Esophagus muscularis mucosa (tissue), 4 donors: ENCODE measurements at places on chromosomes 2 and 18.

GRCh38 chr2:200042102-200042735 is 86.8 kb downstream of the MAIP1 start:
- H3K36me3 ChIP-seq = no peaks in the 10 kb centered on the region
- no peak for DNase-seq
- H3K27me3 ChIP-seq = no peaks in the 10 kb centered on the region
- H3K27ac ChIP-seq = no peak overlapping the region

DNA sequence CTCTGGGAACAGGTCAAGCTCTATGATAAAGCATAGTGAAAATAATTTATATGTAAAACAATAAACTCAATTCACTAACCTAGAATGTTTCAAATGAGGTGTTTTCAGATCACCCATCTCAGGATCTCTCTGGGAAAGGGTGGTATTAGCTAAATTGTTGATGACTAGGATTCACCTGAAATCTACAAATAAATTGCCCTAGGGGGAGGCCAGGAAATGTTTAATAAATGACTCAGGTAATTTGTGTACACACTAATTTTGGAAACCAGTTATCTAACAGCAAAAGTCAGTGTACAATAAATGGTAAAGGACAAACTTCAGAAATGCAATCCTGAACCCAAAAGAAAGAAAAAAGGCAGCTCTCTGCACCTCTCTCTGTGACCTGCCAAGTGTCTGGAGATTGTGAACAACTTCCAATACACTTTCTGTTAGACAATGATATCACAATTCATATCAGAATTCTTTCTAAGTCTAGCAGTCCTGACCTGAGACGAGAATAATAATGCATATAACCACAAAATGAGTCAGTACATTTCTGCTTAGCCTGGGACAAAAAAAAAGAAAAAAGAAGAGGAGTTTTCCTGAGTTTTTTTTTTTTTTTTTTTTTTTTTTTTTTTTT is 760.0 kb downstream of the EPHA4 start:
- no peaks in the 10 kb centered on the region for H3K36me3 ChIP-seq
- H3K4me3 ChIP-seq = no peak overlapping the region
- no peaks in the 10 kb centered on the region for H3K27me3 ChIP-seq
- no peak overlapping the region for H3K27ac ChIP-seq
- no peak for DNase-seq

DNA sequence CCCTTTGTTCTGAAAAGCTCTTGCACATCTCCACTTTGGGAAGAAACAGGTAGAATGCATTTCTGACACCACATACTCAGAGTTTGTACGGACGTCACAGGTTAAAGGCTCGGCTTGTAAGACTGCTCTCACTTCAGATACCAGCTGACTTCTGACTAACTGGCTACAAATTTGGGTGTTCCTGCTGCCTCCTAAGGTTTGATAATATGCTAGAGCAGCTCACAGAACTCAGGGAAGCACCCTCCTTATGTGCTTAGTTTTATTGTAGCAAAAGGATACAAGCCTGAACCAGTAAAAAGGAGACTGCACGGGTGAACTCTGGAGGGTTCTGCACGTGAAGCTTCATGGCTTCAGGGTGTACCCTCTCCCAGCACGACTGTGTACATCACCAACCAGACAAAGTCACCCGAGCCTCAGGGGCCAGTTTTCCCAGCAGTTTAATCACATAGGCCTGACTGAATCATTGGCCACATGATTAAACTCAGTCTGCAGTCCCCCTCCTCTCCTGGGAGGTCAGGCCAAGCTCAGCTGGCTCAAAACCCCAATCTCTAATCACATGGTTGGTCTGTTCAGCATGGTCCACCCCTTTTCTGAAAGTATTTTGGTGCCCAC is 749.5 kb upstream of the RAB6C start:
- no peak overlapping the region for H3K4me3 ChIP-seq
- H3K27ac ChIP-seq = no peak overlapping the region
- no peaks in the 10 kb centered on the region for H3K4me1 ChIP-seq
- DNase-seq = peak; percentile 68
- no peaks in the 10 kb centered on the region for H3K36me3 ChIP-seq

DNA sequence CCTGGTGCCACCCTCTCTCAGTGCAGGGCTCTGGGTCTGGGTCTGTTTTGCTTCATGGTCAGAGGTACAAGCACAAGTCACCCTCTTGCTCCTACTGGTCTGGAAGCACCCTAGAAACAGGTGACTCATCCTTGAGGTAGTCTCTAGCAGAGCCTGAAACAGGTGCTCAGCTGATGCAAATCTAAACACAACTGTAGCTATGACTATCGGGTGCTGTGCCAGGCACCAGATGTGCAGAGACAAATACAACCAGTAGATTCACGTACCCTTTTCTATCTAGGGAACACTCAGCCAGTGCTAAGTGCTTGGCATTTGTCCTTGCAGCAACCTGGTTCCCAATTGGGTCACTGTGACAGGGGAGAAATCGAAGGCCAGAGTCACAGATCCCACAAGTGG is 140.9 kb upstream of the MYCN start:
- no peaks in the 10 kb centered on the region for H3K27me3 ChIP-seq
- no peaks in the 10 kb centered on the region for H3K36me3 ChIP-seq
- H3K4me1 ChIP-seq = peaks cover 14% of the 10 kb centered on the region
- no peak for DNase-seq

- H3K4me1 ChIP-seq = peaks cover 22% of the 10 kb centered on the region
- no peaks in the 10 kb centered on the region for H3K27me3 ChIP-seq
- peak; percentile 72 for DNase-seq
- H3K4me3 ChIP-seq = no peak overlapping the region
- H3K27ac ChIP-seq = no peak overlapping the region
Observed at GRCh38 chr2:158671360-158672245, 123.5 kb upstream of the DAPL1 start.

DNA sequence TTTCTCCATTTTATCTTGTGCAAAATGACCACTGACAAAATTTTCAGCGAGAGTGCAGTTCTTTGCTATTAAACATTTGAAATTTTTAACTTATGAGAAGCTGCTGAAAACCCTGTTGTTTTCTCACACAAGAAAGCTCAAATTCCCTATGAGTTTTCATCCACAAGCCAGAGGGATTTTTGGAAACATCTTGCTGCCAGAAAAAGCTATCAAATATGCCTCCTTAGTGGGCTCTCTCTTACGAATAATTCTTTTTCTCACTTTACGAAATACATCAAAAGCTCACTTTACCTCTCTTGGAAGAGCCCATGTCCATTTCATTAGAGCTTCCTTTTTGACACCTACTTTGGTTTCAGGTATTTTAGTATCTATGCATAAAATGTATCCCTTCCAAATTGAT is 202.9 kb downstream of the KCNH7 start:
- H3K27me3 ChIP-seq = no peaks in the 10 kb centered on the region
- no peaks in the 10 kb centered on the region for H3K36me3 ChIP-seq
- H3K4me3 ChIP-seq = no peak overlapping the region
- H3K4me1 ChIP-seq = no peaks in the 10 kb centered on the region

DNA sequence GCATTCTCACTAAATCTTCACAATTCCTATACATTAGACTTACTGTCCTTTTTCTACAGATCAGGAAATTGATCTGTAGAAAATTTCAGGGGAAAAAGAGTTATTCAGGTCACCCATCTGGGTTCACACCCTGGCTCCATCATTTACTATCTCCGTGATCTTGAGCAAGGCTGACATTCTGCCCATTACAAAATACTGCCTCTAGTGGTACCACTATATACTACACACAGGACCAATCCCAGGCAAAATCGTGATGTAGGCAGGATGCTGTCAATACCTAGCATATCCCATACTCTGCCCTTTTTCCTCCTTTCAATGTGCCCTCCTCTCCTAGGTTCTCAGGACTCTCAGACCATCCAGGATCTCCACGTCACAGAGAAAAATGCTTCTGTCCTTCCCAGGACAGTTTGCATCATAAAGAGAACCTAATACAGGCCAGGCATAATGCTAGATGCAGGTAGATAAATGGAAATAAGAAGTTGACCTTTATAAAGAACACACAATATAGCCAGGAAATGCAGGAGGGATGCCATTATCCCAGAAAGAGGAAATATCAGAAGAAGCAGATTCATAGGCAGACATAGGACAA is 101.9 kb downstream of the CDH20 start:
- no peak overlapping the region for H3K4me3 ChIP-seq
- H3K27me3 ChIP-seq = no peaks in the 10 kb centered on the region
- no peak overlapping the region for H3K27ac ChIP-seq

GRCh38 chr2:135997380-135997779 is 12.0 kb upstream of the DARS1 start:
- H3K27me3 ChIP-seq = no peaks in the 10 kb centered on the region
- H3K4me3 ChIP-seq = no peak overlapping the region
- H3K36me3 ChIP-seq = no peaks in the 10 kb centered on the region
- H3K4me1 ChIP-seq = peaks cover 8% of the 10 kb centered on the region
- no peak overlapping the region for H3K27ac ChIP-seq

DNA sequence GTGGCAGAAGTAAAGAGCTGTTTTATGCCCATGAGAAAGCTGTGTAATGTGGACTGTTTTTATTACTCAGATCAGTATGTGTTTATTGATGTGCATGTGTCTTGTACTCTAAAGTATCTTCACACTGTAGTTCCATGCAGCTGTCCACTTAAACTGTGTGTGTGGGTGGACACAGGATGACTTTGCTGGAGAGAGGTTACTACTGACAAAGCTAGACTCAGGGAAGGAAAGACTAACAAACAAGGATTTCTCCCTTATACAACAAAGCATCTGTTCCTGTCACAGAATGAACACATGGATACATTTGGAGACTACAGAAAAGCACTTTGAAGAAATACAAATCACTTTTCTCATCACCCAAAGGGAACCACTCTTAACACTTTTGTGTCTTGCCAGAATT is 10.0 kb downstream of the FHOD3 start:
- H3K4me1 ChIP-seq = peaks cover 8% of the 10 kb centered on the region
- no peaks in the 10 kb centered on the region for H3K27me3 ChIP-seq
- H3K4me3 ChIP-seq = no peak overlapping the region
- DNase-seq = no peak
- no peak overlapping the region for H3K27ac ChIP-seq

- no peaks in the 10 kb centered on the region for H3K4me1 ChIP-seq
- DNase-seq = no peak
- H3K27ac ChIP-seq = no peak overlapping the region
- H3K36me3 ChIP-seq = no peaks in the 10 kb centered on the region
- H3K4me3 ChIP-seq = no peak overlapping the region
- H3K27me3 ChIP-seq = no peaks in the 10 kb centered on the region
Observed at GRCh38 chr2:162007447-162008040, 66.5 kb downstream of the DPP4 start.

GRCh38 chr18:46336278-46337111 is 232.3 kb downstream of the HAUS1 start:
- H3K27ac ChIP-seq = peak overlapping the region; percentile 55
- H3K36me3 ChIP-seq = no peaks in the 10 kb centered on the region
- H3K4me1 ChIP-seq = peaks cover 51% of the 10 kb centered on the region
- peaks cover 12% of the 10 kb centered on the region for H3K27me3 ChIP-seq

- H3K36me3 ChIP-seq = no peaks in the 10 kb centered on the region
- DNase-seq = no peak
- no peaks in the 10 kb centered on the region for H3K27me3 ChIP-seq
- H3K4me3 ChIP-seq = no peak overlapping the region
- no peaks in the 10 kb centered on the region for H3K4me1 ChIP-seq
Observed at GRCh38 chr2:118632921-118633320, 214.5 kb downstream of the EN1 start.

- no peak for DNase-seq
- no peaks in the 10 kb centered on the region for H3K4me1 ChIP-seq
- H3K36me3 ChIP-seq = no peaks in the 10 kb centered on the region
- H3K27me3 ChIP-seq = no peaks in the 10 kb centered on the region
Observed at GRCh38 chr2:84121-84520, 37.8 kb upstream of the FAM110C start.

GRCh38 chr18:2981212-2981728 is 31.7 kb downstream of the LPIN2 start:
- DNase-seq = no peak
- H3K27ac ChIP-seq = peak overlapping the region; percentile 69
- H3K4me1 ChIP-seq = peaks cover 86% of the 10 kb centered on the region
- no peaks in the 10 kb centered on the region for H3K36me3 ChIP-seq

GRCh38 chr2:40513201-40513600 is 61.3 kb upstream of the SLC8A1 start:
- no peaks in the 10 kb centered on the region for H3K27me3 ChIP-seq
- DNase-seq = no peak
- H3K4me1 ChIP-seq = peaks cover 34% of the 10 kb centered on the region
- H3K27ac ChIP-seq = peak overlapping the region; percentile 77
- H3K36me3 ChIP-seq = no peaks in the 10 kb centered on the region

DNA sequence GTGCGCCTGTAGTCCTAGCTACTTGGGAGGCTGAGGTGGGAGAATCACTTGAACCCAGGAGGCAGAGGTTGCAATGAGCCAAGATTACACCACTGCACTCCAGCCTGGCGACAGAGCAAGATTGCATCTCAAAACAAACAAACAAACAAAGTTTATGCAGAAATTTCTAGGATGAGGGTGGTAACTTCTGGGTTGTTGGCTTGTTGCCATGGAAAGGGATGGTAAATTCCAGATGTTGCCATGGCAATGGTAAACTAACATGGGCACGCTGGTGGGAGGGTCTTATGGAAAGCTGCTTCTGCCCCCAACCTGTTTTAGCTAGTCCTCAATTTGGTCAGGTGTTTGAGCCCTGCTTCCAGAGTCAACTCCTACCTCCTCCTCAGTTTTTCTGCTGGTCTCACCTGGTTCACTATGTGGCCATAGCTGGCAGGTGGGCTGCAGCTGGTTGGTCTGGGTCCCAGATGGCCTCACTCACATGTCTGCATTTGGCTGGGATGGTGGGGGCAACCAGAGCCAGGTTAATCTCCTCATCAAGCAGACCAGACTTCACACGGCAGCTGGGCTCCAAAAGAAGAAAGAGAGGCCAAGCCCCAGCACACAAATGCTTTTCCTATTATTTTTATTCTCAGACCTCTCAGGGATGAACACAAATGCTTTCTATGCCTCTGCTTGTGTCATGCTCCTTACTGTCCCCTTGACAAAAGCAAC is 26.6 kb upstream of the TEX44 start:
- H3K27me3 ChIP-seq = no peaks in the 10 kb centered on the region
- H3K36me3 ChIP-seq = no peaks in the 10 kb centered on the region
- DNase-seq = no peak
- no peak overlapping the region for H3K27ac ChIP-seq

GRCh38 chr2:112701052-112701451 is 19.8 kb upstream of the NT5DC4 start:
- H3K27me3 ChIP-seq = no peaks in the 10 kb centered on the region
- H3K4me3 ChIP-seq = no peak overlapping the region
- H3K36me3 ChIP-seq = no peaks in the 10 kb centered on the region
- H3K4me1 ChIP-seq = no peaks in the 10 kb centered on the region
- no peak for DNase-seq

- no peak overlapping the region for H3K27ac ChIP-seq
- H3K4me3 ChIP-seq = peak overlapping the region; percentile 37
- peak; percentile 87 for DNase-seq
- H3K4me1 ChIP-seq = peaks cover 52% of the 10 kb centered on the region
- no peaks in the 10 kb centered on the region for H3K36me3 ChIP-seq
Observed at GRCh38 chr2:172094294-172095145, 8.2 kb downstream of the DLX2 start.

- H3K4me3 ChIP-seq = no peak overlapping the region
- no peak for DNase-seq
- no peak overlapping the region for H3K27ac ChIP-seq
- no peaks in the 10 kb centered on the region for H3K4me1 ChIP-seq
- no peaks in the 10 kb centered on the region for H3K36me3 ChIP-seq
Observed at GRCh38 chr2:59974051-59974766, 579.2 kb downstream of the BCL11A start.
